ENCODE measurements at places on chromosomes 3 and 15. TPM values are rescaled to one million over a fixed set of nuclear protein-coding genes. Genes with fewer than 3 reads are reported as not detected.

- H3K36me3 ChIP-seq, result no peaks in the 10 kb centered on the region
- no peaks in the 10 kb centered on the region for H3K4me1 ChIP-seq
- no peaks in the 10 kb centered on the region for H3K27me3 ChIP-seq
- DNase-seq, result no peak
Observed at GRCh38 chr3:151347432-151347831, 18.1 kb upstream of the P2RY13 start.

The GOLGA6A gene
- 0.89 TPM for total RNA-seq

The CHRM5 gene
- total RNA-seq, result not detected

DNA sequence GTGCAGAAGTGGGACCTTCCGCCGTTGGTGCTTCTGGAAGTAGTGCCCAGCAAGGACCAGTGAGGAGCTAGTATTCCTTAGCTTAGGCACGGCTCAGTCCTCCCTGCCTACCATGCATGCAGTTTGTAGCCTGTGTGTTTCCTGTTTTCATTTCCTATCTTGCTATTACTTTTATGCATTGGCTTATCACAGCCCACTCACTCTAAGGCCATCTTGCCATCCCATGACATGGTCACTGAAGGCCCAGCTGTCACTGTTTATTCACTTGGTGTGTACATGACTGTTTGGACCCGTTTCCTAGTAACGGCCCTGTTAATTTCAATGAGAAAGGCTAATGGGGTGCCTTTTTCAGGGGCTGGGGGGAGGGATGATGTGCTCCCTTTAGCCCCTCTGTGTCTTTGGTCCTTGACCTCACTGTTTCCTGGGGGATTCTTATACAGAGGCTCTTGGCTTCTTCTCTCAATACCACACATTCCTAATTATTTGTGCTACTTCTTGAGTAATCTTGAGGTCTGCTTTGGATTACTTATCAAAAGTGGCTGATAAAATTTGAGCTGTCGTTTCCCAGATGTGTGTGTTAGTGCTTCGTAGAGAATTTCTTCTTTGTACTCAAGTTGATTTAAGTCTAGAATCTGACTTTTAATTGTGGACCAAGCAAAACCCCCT lies 24.5 kb upstream of the TRAK1 start:
- no peak overlapping the region for H3K4me3 ChIP-seq
- H3K36me3 ChIP-seq, result no peaks in the 10 kb centered on the region
- DNase-seq, result no peak
- H3K27ac ChIP-seq, result peak overlapping the region; percentile 91
- H3K4me1 ChIP-seq, result peaks cover 12% of the 10 kb centered on the region

DNA sequence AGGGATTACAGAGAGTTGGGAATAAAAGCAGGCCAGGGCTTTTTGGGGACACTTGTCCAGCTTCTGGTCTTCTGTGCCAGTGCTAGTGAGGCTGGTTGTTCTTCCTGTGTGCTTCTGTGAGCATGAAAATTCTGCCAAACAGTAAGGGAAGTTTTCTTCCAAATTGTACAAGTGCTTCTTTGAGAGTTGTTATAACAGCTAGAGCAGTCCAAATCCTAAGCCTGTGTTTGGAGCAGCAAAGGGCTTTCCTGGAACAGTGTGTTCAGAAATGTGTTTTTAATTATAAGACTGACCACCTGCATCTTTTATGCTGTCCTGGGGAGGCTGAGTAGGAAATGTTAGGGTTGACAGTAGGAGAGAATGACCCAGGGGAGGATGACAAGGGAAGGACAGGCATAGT lies 223.0 kb upstream of the P2RY1 start:
- H3K27me3 ChIP-seq, result no peaks in the 10 kb centered on the region
- H3K36me3 ChIP-seq, result no peaks in the 10 kb centered on the region
- H3K4me3 ChIP-seq, result no peak overlapping the region
- DNase-seq, result no peak
- no peak overlapping the region for H3K27ac ChIP-seq

The KBTBD13 gene
- total RNA-seq, result not detected
